AG09319 (cell line): ENCODE measurements at places on chromosomes 5 and 9.
A peak's percentile ranks its signal among the peaks of the same experiment; 100 is the strongest.

GRCh38 chr5:124888050-124888506, 141.6 kb upstream of the ZNF608 start:
- DNase-seq: no peak

DNA sequence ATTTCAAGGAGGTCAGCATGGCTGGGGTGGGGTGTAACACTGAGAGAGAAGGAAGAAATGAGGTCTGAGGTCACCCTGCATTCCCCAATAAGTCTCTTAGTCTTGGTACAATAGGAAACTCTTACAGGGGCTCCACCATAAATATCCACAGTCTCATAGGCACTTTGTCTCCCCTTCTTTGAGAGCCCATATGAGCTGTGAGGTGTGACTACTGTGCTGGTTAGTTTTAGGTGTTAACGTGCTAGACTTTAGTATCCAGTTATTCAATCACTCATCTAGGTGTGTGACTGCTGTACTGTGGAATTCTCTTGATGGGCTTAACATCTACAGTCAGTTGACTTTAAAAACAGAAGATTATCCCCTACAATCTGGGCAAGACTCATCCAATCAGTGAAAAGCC, 378.1 kb upstream of the RFX3 start:
- DNase-seq: no peak

DNA sequence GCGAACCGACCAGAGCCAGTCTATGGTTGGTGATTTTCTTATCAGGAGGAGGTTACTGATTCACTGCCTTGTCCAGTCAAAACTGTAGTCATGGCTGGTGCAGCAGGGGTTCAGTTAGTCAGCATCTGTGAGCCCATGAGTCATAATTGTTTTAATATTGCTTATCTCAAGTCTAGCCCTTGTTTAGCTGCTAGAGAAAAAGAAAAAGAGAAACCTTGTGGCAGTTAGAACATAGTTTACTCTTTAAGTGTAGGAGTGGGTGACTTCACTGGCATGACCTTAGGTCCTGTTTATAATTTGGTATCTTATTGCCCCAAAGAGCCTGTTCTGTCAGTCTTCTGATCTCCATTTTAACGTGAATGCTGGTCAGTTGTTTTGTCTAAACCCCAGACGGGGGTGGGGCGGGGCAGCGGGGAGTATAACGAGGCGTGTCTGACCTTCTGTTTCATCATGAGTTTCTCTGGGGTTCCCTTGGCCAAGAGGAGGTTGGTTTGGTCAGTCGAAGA, 76.9 kb upstream of the NFIL3 start:
- peak; percentile 15 for DNase-seq

DNA sequence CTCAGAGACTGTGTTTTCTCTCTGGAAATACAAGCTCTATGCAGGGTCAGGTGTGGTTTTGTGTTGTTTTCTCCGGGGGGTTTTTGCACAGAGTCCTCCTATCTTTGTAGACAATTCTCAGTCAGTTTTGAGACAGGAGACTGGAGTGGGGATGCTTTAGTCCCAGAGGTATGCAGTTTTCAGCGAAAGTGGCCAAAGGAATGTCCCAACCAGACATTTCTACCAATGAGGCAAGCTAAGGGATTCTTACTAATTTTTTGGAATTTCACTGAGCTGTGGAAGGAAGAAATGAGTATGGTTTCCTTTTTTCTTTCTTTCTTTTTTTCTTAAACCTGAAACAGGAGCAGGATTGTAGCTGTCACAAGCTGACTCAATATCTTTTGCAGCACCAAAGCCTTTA, 35.3 kb upstream of the PLPP1 start:
- DNase-seq: peak; percentile 11

DNA sequence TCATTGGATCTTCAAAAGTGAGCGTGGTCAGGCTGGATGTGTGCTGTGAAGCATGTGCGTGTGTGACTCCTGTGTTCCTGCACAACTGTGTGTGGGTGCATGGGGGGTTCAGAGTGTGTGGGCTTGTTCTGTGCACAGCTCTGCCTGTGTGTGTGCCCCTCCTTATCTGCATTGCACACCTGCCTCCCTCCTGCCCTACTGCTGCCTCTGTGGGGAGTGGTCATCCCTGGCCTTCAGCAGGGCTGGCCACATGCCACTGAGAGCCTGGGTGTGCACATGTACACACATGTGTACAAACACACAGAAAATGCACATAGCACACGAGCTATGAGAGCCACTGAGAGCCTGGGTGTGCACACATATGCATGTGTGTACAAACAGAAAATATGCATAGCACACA, 92.1 kb downstream of the CACNA1B start:
- DNase-seq: no peak

DNA sequence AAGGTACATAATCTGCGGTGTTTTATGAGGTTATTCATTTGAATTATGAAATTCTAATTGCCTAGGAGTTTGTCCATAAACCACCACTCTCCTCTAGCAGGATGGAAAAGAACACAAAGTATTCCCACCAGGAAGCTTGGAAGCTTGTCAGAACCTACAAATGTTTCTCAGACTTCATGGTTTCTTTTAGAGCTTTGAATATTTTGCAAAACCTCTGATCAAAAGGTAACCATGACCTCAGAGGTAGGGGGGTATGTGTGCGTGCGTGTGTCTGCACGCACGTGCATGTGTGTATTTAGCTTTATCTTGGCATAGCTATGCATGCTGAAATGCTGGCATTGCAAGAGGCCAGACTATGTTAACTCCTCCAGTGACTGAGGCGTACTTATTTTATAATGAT, 847.0 kb downstream of the TLE1 start:
- DNase-seq: no peak

GRCh38 chr9:847505-847904, 6.0 kb downstream of the DMRT1 start:
- no peak for DNase-seq

- no peak for DNase-seq
Observed at GRCh38 chr9:7315746-7316145, 483.8 kb downstream of the DMAC1 start.

GRCh38 chr5:111384220-111384619, 128.1 kb downstream of the STARD4 start:
- no peak for DNase-seq

DNA sequence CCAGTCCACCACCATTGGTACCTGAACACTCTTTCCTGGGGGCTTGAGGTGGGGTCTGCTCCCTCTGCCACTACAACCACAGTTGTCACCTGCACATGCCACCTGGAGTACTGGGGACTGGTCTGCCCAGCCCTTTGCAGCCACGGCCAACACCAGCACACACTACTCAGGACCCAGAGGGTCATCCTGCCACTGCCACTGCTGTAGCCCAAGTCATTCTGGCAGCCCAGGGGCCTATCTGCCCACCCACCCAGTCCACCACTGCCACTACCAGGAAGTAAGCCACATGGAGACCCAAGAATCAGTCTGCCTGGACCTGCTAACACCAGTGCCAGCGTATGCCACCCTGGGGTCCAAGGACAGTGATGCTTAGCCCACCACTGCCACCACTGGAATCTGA, 302.4 kb upstream of the TRPC7 start:
- DNase-seq: no peak

GRCh38 chr5:132669966-132670882, 3.6 kb upstream of the IL4 start:
- DNase-seq: no peak

DNA sequence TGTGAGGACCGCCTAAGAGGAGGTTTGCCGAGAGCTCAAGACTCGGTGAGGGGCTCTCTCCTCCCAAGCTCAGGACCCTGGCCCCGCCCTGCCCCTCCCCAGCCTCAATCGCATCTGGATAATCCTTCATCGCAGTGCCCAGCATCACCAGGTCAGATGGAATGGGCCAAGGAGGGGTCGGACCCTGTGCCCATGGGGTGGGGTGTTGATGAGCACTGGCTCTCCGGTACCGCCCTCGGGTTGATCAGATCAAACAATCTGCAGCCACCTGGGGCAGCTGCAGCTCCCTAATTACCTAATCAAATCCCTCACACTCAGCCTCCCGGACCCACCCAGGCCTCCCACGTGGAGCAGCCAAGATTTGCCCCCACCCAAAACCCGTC, 24.4 kb upstream of the TDRD7 start:
- DNase-seq: no peak

GRCh38 chr9:111599955-111600343, 502 bp upstream of the PTGR1 start:
- no peak for DNase-seq

- no peak for DNase-seq
Observed at GRCh38 chr5:2441495-2442180, 309.8 kb downstream of the IRX2 start.
